Gastrocnemius medialis (tissue), 4 donors: ENCODE measurements at places on chromosomes 1 and 21. TPM values are rescaled to one million over a fixed set of nuclear protein-coding genes. Genes with fewer than 3 reads are reported as not detected.
A peak's percentile ranks its signal among the peaks of the same experiment; 100 is the strongest.

KIF21B gene
- 0.49 TPM for total RNA-seq

SRSF11 gene
- total RNA-seq = 43.9 TPM

SPATA6 gene
- 0.85 TPM for total RNA-seq

- no peaks in the 10 kb centered on the region for H3K27me3 ChIP-seq
- H3K4me3 ChIP-seq = no peak overlapping the region
- no peak for DNase-seq
- H3K4me1 ChIP-seq = peaks cover 33% of the 10 kb centered on the region
- H3K36me3 ChIP-seq = no peaks in the 10 kb centered on the region
- peak overlapping the region; percentile 27 for H3K27ac ChIP-seq
Observed at GRCh38 chr21:34690041-34690792, 21.4 kb downstream of the CLIC6 start.

DNA sequence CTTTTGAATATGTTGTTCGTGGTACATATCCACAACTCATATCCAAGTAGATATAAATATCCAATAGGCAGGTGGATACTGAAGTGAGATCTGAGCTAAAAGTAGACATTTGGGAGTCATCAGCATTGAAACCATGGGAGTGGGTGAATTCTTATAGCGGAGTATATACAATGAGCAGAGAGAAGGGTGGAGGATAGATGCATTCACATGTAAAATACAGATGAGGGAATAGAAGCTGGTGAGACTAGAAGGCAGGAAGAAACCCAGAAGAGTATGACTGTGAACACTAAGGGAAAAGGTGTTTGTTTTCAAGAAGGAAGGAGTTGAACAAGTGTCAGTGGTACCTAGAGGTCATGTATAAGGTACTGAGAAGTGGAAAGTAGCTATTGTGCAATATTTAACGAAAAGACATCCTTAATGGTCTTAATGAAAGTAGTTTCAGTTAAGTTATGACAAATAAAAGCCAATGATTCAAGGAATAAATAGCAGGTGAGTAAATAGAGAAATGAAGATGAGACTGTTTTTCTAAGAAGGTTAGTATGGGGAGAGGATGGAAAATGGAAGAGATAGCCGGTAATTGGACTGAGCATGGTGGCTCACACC is 181.6 kb upstream of the CACYBP start:
- H3K36me3 ChIP-seq = no peaks in the 10 kb centered on the region
- H3K4me3 ChIP-seq = no peak overlapping the region
- no peaks in the 10 kb centered on the region for H3K4me1 ChIP-seq
- no peak for DNase-seq

DNA sequence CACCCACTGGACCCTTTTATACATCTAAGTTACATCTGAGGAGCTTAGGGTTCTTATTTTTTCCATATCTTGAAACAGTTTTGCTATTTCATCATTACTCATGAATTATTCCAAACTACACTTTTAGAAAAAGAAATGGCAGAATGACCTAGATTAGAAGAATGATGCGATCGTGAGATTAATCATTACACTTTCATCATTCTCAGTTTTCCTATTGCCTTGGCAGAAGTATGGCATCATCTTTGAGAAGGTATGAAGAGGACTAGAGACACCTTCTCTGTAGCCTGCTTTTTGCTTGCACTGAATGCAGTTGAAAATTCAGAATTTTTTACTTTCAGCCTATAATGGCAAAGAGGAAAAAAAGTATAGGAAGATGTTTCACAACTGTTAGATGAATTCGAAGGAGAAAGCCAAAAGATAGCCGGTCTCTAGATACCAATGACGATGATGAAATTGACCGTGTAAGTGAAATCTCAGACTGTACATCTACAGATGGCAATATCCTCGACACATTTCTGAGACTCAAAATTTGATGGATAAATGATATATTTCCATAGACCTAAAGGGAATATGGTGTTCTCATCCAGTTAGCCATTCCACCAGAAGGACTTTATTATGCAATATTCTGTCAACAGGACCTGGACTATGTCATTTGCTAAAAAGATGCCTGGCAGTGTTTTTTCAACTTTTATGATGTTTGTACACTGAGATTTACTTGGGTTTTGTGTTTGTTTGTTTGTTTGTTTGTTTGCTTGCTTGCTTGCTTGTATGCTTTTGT is 191.8 kb downstream of the TOMM20 start:
- H3K27me3 ChIP-seq = no peaks in the 10 kb centered on the region
- H3K27ac ChIP-seq = no peak overlapping the region
- no peaks in the 10 kb centered on the region for H3K36me3 ChIP-seq
- H3K4me3 ChIP-seq = no peak overlapping the region

DNA sequence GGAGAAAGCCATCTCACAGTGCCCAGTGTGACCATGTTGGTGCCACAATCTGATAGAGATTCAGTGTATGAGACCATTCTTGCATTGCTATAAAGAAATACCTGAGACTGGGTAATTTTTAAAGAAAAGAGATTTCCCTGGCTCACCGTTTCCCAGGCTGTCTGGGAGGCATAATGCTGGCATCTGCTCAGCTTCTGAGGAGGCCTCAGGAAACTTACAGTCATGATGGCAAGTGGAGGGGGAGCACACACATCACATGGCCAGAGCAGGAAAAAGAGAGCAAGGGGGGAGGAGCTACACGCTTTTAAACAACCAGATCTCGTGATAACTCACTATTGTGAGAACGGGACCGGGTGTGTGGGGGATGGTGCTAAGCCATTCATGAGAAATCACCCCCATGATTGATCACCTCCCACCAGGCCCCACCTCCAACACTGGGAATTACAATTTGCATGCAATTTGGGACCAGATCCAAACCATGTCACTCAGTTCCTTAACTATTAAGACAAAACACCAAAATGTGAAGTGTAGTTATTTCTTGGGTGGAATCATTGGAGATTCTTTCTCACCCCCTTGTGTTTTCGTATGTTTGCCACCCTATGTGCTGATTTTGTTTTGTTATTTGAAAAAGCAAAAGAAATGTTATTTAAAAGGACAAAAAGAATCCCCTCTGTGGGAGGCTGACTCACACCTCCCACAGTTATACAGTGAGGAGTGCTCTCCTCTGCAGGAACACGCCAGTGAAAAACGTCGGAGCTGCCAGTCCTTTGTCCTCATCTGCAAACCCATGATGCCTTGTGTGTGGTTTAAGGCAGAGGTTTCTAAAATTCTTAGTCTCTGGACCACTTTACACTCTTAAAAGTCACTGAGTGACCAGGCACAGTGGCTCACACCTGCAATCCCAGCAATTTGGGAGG is 46.9 kb upstream of the IFNLR1 start:
- DNase-seq = no peak
- no peak overlapping the region for H3K27ac ChIP-seq
- H3K36me3 ChIP-seq = no peaks in the 10 kb centered on the region
- peaks cover 8% of the 10 kb centered on the region for H3K27me3 ChIP-seq
- H3K4me1 ChIP-seq = no peaks in the 10 kb centered on the region

DNA sequence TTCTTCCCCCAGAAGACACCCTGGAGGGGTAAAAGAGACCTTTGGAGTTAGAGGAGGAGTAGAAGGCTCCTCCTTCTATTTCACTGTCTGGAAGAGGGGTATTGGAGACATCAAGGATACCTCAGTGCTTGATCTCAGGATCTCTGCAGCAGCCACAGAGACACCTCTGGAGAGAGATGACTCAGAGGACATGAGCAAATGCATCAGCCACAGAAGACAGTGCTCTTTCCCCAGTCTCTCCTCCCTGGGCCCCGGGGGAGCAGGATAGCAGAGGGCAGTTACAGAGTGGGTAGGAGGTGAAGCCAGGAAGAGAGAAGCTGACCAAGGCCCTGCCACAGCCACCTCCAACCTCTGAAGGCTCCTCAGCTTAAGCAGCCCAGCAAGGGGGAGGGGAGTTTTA is 15.3 kb upstream of the TEDDM1 start:
- no peaks in the 10 kb centered on the region for H3K27me3 ChIP-seq
- H3K36me3 ChIP-seq = no peaks in the 10 kb centered on the region
- H3K4me3 ChIP-seq = no peak overlapping the region
- H3K4me1 ChIP-seq = peaks cover 3% of the 10 kb centered on the region

GRCh38 chr1:96999191-96999590 is 277.6 kb downstream of the PTBP2 start:
- H3K27me3 ChIP-seq = no peaks in the 10 kb centered on the region
- no peak overlapping the region for H3K27ac ChIP-seq
- H3K4me1 ChIP-seq = no peaks in the 10 kb centered on the region
- no peak for DNase-seq
- no peak overlapping the region for H3K4me3 ChIP-seq

GRCh38 chr21:17003258-17003615 is 509.6 kb upstream of the CXADR start:
- no peak for DNase-seq
- no peaks in the 10 kb centered on the region for H3K27me3 ChIP-seq
- H3K4me3 ChIP-seq = no peak overlapping the region
- H3K36me3 ChIP-seq = no peaks in the 10 kb centered on the region
- no peak overlapping the region for H3K27ac ChIP-seq
